ENCODE measurements at places on chromosomes 16 and 17. TPM values are rescaled to one million over a fixed set of nuclear protein-coding genes. Genes with fewer than 3 reads are reported as not detected.

The MGAT5B gene
- 5.1 TPM for total RNA-seq

The BAHCC1 gene
- total RNA-seq: 18.5 TPM

The PHOSPHO1 gene
- total RNA-seq: 0.95 TPM

The FGF11 gene
- 30.7 TPM for total RNA-seq

The CASKIN1 gene
- total RNA-seq: 1.3 TPM

The PRR35 gene
- total RNA-seq: 0.09 TPM

The MSLN gene
- not detected for total RNA-seq

The CRISPLD2 gene
- 1.8 TPM for total RNA-seq

The CBFA2T3 gene
- total RNA-seq: 2.2 TPM

GRCh38 chr16:89931964-89932363 is 8.8 kb downstream of the TUBB3 start:
- no peak overlapping the region for H3K4me3 ChIP-seq
- no peak for DNase-seq
- H3K27ac ChIP-seq: no peak overlapping the region
- peaks cover 40% of the 10 kb centered on the region for H3K36me3 ChIP-seq
- no peaks in the 10 kb centered on the region for H3K4me1 ChIP-seq

DNA sequence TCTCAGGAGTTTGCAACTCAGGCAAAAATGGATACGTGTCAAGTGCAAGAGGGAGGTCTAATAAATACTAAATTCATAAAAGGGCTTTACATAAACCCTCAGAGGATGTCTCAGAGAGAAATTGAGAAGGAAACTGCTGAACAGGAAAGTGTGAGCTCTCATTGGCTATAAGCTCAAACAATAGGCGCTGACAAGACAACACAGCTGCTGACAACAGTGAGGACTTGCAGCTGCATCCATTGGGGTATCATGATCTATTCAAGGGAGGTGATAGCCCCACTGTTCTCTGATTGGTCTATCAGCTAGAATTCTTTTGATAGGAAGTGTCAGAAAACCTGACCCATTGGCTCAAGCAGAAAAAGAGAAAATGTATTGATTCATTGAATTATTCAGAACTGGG is 187.2 kb downstream of the CBLN1 start:
- H3K4me1 ChIP-seq: no peaks in the 10 kb centered on the region
- no peak overlapping the region for H3K4me3 ChIP-seq
- DNase-seq: no peak
- no peaks in the 10 kb centered on the region for H3K27me3 ChIP-seq
- H3K36me3 ChIP-seq: no peaks in the 10 kb centered on the region
- no peak overlapping the region for H3K27ac ChIP-seq

DNA sequence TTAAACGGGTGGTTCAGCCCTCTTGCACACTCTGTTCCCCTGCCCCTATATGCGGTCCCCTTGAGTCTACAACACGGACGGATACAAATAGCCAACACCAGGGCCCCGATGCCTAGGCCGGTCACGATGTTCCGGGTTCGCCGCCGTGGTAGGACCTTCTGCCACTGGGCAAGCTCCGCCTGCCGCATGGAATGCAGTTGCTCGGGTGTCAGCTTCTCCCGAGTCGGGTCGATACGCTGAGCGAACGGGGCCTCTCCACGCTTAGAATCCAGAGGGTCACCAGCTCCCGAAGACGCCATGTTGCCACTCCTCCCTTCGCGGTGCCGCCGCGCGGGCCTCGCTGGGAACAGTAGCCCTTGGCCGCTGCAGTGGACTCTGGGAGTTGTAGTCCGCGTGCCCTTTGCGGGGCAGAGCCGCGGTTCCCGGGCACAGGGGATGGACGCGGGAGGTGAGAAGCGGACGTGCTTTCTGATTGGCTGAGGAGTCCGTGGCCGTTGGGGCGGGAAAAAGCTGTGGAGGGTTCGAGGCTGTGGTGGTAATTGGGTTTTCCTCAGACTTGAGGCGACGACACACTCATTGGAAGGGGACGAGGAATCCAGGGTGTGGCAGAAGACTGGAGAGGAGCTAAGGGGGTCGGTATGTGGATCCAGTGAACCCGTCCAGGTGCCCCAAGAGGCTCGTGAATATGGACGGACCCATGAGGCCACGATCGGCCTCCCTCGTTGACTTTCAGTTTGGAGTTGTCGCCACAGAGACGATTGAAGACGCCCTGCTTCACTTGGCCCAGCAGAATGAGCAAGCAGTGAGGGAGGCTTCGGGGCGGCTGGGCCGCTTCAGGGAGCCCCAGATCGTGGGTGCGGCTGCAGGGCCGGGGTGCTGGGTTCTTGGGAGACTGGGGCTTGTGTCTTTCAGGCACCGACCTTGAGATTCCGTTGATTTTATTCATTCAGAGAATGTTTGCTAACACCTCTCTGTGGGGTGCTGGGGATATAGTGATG is at the start of the genes CNTD1 and COA3:
Gene CNTD1 (plus strand): TSS at position 479 of the 998 bp plus-strand sequence. CDS start 207 bp downstream, at position 686.
Gene COA3 (minus strand): TSS at position 322 of the 998 bp plus-strand sequence. CDS start 23 bp downstream, at position 299.
- peak; percentile 67 for DNase-seq
- peaks cover 3% of the 10 kb centered on the region for H3K36me3 ChIP-seq
- peak within 1 kb of the TSS; percentile 97 for H3K4me3 ChIP-seq

- peak; percentile 97 for DNase-seq
- H3K27me3 ChIP-seq: no peaks in the 10 kb centered on the region
- peaks cover 20% of the 10 kb centered on the region for H3K4me1 ChIP-seq
- H3K36me3 ChIP-seq: no peaks in the 10 kb centered on the region
- peak overlapping the region; percentile 40 for H3K4me3 ChIP-seq
Observed at GRCh38 chr17:70137451-70138230, 31.7 kb upstream of the KCNJ2 start.

GRCh38 chr16:81006211-81006812 is 373 bp downstream of the CMC2 start:
- no peak for DNase-seq
- peaks cover 19% of the 10 kb centered on the region for H3K4me1 ChIP-seq
- peak overlapping the region; percentile 100 for H3K27ac ChIP-seq
- H3K36me3 ChIP-seq: no peaks in the 10 kb centered on the region
- H3K27me3 ChIP-seq: no peaks in the 10 kb centered on the region

GRCh38 chr17:29255926-29256522 is 9.4 kb downstream of the CRYBA1 start:
- DNase-seq: no peak
- no peak overlapping the region for H3K27ac ChIP-seq
- H3K36me3 ChIP-seq: peaks cover 12% of the 10 kb centered on the region
- H3K4me1 ChIP-seq: peaks cover 24% of the 10 kb centered on the region

DNA sequence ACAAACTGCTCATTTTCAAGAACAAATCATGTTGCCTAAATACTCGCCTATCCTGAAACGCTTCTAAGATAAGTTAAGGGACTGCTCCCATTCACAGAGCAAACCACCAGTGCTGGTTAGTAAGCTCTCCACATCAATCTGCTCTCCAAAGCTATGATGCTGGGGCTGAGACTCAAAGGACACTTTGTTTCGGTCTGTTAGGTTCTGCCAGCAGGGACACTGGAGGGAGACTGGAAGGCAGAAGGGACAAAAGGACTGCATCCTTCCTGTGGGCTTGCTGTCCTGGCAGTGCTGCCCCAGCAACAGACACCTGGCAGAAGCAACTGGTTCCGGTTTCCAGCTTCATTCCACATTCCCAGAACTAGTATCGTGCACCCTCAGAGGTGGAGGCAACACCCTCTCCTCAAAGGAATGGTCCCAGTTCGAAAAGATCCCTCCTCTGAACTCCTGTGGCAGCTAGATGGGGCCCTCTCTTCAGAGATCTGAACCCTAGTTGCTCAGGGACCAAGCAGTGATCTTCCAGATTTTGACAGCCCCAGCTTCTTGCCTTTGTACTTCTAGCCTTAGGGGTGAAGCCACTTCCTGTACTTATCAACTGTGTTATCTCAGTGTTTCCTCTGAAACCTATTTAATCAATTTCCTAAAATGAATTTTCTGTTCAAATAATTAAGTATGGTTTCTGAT is 73.4 kb upstream of the GSG1L start:
- no peaks in the 10 kb centered on the region for H3K27me3 ChIP-seq
- H3K27ac ChIP-seq: no peak overlapping the region
- H3K4me3 ChIP-seq: no peak overlapping the region
- peaks cover 24% of the 10 kb centered on the region for H3K36me3 ChIP-seq
- no peak for DNase-seq
- H3K4me1 ChIP-seq: no peaks in the 10 kb centered on the region

DNA sequence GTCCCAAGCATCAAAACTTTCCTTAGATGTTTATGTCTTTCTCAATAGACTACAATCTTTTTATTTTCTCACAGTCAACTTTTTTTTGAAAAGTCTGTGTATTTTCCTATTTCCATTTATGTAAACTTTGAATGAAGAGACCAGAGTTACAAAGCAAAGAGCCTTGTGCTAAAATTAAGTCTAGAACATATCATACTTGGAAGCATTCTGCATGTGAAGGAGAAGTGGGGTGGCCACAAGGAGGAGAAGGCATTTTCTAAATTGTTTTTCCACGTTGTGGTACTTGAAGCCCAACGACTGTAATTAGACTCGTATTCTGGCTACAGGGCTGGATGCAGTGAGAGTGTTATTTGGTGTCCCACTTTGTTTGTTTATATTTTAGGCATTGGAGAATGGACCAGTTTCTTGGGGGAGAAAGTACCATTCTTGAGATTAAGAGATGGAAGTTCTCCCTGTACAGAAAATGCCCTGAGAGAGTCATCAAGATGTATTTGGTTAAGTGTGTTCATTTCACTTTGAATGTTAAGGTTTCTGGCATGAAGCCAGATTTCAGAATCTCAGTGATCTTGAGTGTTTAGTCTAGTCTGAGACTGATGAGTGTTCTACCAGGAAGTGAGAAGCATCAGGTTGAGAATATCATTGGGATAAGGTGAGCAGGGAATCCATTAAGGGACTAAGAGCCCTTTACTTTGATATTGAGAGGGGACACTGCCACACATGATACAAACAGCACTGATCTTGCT is 71.6 kb downstream of the MAP2K6 start:
- H3K27me3 ChIP-seq: no peaks in the 10 kb centered on the region
- peak; percentile 38 for DNase-seq

- H3K36me3 ChIP-seq: no peaks in the 10 kb centered on the region
- peaks cover 2% of the 10 kb centered on the region for H3K27me3 ChIP-seq
- H3K27ac ChIP-seq: no peak overlapping the region
- no peak overlapping the region for H3K4me3 ChIP-seq
- no peaks in the 10 kb centered on the region for H3K4me1 ChIP-seq
- DNase-seq: no peak
Observed at GRCh38 chr16:73572135-73572828, 524.4 kb upstream of the ZFHX3 start.

DNA sequence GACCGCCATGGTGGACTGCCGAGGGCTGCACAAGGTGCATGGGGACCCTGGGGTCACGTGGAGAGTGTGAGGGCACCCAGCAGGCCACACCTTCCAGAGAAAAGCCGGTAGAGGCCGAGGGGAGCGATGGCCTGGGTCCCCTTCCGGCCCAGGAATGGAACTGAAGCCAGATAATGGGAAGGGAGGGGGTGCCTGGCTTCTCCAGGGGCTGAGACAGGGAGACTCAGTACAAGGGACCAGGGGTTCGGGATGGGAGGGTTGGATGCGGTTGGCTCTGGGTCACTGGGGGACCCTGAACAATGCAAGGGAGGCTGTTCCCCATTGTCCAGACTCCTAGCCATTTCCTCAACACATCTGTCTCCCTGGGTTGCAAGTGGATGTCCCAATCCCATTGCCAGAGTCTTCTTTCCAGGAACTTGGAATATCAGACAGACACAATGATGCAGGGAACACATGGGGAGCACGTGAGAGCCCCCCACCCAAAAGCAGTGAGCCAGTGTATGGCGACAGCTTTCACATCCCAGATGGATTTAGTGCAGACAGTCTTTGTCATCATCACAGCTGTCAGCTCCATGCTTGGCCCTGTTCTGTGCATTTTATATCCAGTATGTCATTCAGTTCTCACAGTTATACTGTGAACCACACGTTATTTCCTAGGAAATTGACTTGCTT is 23.6 kb upstream of the DNAI2 start:
- no peaks in the 10 kb centered on the region for H3K27me3 ChIP-seq
- no peak overlapping the region for H3K4me3 ChIP-seq
- no peak overlapping the region for H3K27ac ChIP-seq
- DNase-seq: no peak
- no peaks in the 10 kb centered on the region for H3K36me3 ChIP-seq
- H3K4me1 ChIP-seq: no peaks in the 10 kb centered on the region

GRCh38 chr16:72873044-72873443 is 174.9 kb downstream of the ZFHX3 start:
- H3K27ac ChIP-seq: no peak overlapping the region
- H3K4me1 ChIP-seq: peaks cover 30% of the 10 kb centered on the region
- no peaks in the 10 kb centered on the region for H3K27me3 ChIP-seq
- H3K4me3 ChIP-seq: no peak overlapping the region
- DNase-seq: no peak

GRCh38 chr16:28067604-28068379 is 4.3 kb upstream of the GSG1L start:
- H3K27ac ChIP-seq: no peak overlapping the region
- H3K36me3 ChIP-seq: no peaks in the 10 kb centered on the region
- peak; percentile 88 for DNase-seq

- H3K27ac ChIP-seq: no peak overlapping the region
- peak; percentile 83 for DNase-seq
- no peak overlapping the region for H3K4me3 ChIP-seq
- H3K4me1 ChIP-seq: no peaks in the 10 kb centered on the region
- no peaks in the 10 kb centered on the region for H3K27me3 ChIP-seq
Observed at GRCh38 chr16:51648526-51648925, 497.5 kb upstream of the SALL1 start.

- H3K27me3 ChIP-seq: peaks cover 3% of the 10 kb centered on the region
- no peaks in the 10 kb centered on the region for H3K4me1 ChIP-seq
- H3K27ac ChIP-seq: no peak overlapping the region
- no peak for DNase-seq
Observed at GRCh38 chr17:34547453-34548063, 31.8 kb upstream of the TMEM132E start.

- H3K4me1 ChIP-seq: peaks cover 15% of the 10 kb centered on the region
- H3K27me3 ChIP-seq: no peaks in the 10 kb centered on the region
- H3K4me3 ChIP-seq: no peak overlapping the region
Observed at GRCh38 chr16:11499295-11500089, 87.2 kb downstream of the LITAF start.

DNA sequence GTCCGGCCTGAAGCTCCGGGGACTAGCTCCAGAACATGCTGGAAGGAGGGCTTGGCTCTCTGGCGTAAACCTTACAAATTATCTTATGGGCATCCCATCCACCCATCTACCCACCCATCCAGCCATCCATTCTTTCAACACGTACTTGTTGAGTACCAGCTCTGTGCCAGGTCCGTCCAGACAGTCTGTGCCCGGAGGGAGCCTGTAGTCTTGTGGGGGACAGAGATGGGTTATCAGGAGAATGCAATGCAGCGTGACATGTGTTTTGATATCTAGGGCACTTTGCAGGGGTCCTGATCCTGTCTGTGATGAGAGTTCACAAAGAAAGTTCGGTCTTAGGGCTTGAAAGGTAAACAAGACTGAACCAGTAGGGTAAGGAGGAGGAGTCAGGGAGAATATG is 4.1 kb upstream of the SLC13A2 start:
- H3K27me3 ChIP-seq: peaks cover 43% of the 10 kb centered on the region
- DNase-seq: no peak
- no peaks in the 10 kb centered on the region for H3K36me3 ChIP-seq
- H3K4me1 ChIP-seq: no peaks in the 10 kb centered on the region
- H3K4me3 ChIP-seq: no peak overlapping the region
- no peak overlapping the region for H3K27ac ChIP-seq

Measured in astrocyte (in vitro differentiated cells and primary cell).